ENCODE measurements at places on chromosomes 5 and 9. TPM values are rescaled to one million over a fixed set of nuclear protein-coding genes. Genes with fewer than 3 reads are reported as not detected.

- no peak for ATAC-seq
These were observed 170.7 kb downstream of the HSPA4 start for GRCh38 chr5:133222521-133222920.

- no peak for ATAC-seq
These were observed 2.0 kb upstream of the APBA1 start for GRCh38 chr9:69674112-69674685.

- no peak for ATAC-seq
These were observed 351.5 kb upstream of the KLF4 start for GRCh38 chr9:107841076-107841475.

DNA sequence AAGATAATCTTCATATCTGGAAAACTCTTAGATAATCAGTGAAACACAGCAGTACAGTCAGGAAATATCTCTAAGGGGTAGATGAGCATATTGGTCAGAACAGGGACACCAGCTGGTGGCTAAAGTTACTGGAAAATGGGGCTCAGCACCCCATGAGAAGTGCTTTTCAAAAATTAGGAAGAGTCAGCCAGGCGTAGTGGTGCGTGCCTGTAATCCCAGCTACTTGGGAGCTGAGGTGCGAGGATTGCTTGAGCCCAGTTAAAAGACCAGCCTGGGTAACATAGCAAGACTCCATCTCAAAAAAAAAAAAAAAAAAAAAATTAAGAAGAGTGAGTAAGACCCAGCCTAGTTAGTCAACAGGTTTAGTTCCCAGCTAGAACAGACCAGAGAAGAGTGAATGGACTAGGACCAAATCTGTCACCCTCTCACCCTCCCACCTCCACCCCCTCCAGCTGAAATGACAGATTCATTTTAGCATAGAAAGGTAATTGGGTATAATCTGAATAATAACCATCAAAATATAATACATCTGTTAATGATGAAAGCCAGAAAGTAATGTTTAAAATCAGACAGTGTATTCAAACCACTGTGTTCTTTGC is 120.9 kb downstream of the CDC42SE2 start:
- no peak for ATAC-seq

DNA sequence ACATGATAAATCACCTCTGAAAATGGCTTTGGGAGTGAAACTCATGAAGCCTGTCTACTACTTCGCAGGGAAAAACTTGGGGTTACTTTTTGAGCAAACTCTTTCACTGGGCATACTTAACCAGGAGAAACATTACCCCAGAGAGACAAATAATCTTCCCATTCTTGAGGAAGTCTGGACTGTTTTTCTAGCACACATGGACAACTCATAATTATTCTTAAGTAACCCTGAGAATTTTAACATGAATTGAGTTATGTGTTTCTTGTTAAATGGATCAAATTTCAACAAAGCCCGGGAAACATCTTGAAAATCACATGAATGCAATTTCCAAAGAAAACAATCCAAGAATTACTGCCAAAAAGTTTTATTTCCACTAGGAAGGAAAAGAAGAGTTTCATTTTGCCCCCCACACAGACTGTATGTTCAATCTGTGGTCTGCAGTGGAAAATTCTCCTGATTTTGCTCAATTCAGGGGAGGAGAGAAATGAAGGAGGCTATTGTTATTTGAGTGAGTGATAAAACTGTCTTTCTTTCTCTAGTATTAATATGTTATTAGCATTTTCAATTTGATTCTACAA is 564.8 kb upstream of the CLINT1 start:
- ATAC-seq: no peak

- ATAC-seq: no peak
These were observed 21.9 kb downstream of the HTR4 start for GRCh38 chr5:148632255-148633066.

DNA sequence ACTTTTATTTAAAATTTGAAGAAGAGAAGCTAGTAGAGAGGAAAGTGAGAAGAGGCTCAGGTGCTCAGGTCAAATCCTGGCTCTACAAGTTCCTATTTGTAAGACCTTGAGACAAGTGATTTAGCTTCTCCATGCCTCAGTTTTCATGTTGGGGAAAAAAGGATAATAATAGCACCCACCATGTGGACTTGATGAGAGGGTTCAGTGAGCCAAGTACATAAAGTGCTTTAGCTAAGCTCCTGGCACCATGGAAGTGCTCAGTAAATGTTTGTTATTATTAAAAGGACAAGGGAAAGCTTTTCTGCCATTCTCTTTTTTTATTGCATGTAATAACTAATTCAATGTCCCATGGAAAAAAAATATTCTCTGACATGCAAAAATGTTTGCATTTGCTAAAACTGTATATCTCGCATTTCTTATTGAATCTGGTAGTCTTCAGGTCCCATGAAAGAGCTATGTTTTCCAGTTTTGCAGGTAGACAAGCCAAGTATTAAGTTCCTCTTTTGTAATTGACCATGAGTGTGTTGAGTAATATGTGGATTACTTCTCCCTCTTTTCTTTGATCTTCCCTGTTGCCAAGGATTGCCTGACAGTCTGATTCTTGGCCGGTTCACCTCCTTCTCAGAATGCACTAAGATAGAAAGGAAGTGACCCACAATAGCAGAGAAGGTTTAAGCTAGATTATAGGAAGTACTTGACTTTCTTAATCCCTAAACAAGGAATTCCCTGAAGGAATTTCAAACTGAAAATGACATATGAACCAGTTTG is 45.6 kb upstream of the TRIM32 start:
- peak; percentile 68 for ATAC-seq

DNA sequence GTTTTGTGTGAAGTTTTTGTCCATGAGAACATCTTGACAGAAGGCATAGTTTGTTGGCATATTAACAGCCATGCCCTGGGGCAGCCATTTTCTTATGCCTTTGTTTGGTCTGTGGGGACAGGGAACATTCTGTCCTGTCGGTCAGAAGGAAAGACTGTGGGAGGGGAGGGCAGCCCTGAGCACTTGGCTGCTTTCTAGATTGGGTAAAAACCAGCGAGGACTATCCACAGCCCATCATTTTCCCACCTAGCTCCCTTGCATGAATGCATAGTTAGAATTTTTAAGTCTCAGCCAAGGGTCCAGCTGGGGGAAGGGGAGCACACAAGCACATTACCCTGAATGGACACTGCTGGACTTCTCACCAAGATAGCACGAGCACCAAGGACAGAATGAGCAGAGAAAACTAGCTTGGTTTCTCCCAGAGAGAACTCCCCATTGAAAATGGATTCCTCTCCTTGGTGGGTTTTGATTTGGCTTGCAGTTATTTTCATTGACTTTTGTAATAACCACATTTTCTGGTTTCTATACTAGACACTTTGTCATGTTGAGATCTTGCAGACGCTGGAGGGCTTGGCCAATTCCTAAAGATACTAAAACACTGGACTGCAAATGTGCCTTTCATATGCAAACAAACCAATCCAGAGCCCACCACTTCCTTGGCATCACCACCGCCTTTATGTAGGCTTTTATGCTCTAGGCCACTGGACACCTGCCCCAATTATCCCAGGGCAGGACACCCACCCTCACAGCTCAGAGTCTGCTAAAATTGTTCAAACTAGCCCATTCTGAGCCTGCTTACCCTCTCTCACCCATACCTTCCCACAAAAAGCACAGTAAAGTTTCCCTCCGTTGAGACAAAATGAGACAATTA is 129.9 kb downstream of the BOD1 start:
- peak; percentile 92 for ATAC-seq

DNA sequence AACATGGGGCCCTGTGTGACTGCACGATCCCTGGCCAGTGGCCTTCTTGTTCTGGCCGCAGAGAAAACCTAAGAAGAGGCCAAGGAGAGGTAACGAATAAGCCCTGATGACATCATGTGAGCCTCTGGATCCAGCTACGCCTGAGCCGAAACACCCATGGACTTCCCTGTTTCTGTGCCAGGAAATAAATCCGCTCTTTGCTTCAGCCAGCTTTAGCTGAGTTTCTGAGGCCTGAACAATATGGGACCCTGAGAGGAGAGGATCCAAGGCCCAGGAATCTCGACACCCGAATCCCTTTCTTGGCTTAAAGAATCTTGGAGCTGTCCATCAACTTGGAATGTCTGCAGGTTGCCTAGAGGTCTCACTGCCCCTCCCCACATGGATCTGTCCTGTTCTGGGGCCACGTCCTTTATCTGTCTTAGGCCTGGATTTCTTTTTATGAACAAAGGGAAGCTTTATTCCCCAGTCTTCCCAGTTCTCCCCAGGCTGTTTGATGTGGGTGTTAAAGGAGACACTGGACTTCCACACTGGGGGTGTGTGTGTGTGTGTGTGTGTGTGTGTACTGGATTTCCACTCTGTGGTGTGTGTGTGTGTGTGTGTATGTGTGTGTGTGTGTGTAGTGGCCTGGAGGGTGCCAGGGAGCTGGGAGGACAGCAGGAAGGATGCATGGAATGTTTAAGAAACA is 13.7 kb downstream of the IER5L start:
- ATAC-seq: peak; percentile 68

DNA sequence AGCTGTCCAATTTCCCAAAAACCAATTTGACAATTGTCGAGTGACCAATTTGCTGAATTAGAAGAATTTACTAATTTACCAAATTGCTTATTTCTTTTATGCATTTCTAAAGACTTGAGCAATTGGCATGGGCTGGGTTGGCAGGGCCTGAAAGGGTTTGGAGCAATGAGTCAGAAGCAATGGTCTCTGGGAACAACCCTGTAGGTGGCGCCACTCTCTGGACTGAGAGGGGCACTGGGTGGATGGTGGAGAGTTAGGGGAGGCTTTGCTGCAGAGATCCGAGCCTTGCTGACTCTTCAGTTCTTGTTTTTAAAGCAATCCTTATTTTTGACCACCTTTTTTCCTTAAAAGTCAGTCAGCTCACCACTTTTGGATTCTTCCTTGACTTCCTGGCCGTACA is 71.5 kb upstream of the RPS23 start:
- no peak for ATAC-seq

DNA sequence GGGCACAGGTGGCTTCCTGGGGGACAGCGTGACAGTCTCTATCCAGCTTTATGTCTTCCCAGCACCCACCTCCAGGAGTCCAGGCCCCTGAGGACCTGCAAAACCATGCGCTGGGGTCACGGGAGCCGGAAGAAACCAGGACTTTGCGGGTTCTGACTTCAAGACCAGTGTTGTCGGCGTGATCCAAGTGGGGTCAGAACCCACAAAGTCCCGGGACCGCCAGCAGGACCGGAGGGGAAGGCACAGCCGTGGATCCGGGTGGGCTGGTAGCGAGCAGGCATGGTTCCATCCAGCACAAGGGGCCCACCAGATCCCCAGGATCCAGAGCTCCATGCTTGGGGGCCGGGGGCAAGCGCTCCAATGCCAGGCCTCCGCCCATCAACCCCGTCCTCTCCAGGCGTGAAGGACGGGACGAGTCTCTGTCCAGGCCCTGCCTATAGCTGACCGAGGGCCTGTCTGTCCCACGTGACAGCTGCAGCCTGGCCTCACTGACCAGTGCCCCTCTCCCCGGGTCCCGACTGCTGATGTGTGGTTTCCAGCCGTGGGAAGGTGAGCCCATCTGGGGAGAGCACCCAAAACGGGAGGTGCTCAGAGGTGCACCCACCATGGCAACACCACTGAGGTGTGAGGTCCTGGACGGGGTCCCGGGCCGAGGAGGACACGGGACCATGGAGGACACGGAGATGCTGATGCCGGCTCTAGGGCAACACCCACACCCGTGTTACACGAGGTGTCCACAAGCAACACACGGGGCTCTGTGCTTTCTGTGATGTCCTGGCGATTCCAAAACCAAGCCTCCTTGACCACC is 48.9 kb downstream of the SLC12A7 start:
- no peak for ATAC-seq

GRCh38 chr5:168227973-168228615 is 63.4 kb upstream of the WWC1 start:
- no peak for ATAC-seq

GRCh38 chr5:151097820-151098767 is 17.3 kb upstream of the TNIP1 start:
- no peak for ATAC-seq

GRCh38 chr5:159031513-159031912 is 68.2 kb downstream of the EBF1 start:
- ATAC-seq: no peak

DNA sequence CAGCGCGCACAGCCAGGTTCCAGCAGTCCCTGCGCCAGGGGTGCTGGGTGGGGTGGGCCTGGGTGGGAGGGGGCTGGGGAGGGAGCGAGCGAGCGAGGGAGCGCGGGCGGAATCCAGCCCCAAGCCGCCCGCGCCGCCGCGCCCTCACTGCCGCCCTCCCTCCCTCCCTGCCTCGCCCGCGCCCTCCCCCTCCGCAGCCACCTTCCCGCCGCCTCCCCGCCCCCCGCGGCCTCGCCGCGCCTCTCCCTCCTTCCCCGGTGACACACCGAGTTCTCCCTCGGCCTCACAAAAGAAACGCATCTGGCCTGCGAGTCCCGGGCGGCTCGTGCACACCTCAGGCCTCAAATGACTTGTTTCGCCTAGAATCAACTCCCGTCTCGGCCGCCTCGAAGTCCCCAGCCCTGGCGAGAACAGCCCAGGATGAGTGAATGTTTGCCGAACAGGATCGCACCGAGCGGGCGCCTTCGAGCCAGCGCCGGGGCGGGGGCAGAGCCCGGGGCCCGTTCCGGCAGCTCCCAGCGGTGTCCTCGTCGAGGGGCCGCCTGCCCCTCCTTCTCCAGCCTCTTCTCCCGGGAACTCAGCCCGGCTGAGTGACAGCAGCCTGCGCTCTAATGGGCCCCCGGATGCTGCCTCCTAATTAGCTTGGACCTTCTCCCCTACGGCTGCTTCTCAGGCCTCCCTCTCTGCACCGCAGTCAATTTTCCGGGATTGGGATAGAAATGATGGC is 371 bp upstream of the PITX1 start:
- peak; percentile 75 for ATAC-seq

DNA sequence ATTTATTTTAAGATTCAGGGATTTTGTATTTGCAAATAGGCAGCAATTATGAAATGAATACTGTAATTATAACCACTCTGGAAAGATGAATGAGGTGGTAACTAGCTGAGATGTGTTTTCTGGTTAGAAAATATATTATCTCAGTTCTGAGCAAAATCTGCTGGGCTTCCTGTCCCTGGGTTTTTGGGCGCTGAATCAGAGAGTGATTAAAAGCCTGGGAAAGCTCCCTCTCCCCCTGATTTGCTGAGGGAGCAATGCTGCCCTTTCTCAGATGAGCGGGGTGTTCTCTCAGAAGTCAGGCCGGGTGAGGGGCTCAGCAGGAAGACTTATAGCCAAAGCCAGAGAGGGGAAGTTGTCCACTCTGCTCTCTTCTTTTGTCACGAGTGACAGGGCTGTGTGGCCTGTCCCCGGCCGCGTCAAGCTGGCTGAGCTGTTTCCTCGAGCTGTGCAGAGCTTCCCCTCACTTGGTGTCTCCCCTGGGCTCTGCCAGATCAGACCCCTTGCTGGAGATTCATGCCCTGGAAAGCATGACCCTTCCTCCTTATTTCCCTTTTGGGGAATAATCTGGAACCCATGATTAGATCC is 39.8 kb upstream of the PITX1 start:
- ATAC-seq: no peak

GRCh38 chr5:68994645-68995044 is 99.2 kb upstream of the SLC30A5 start:
- ATAC-seq: no peak

- ATAC-seq: peak; percentile 7
These were observed 21.9 kb downstream of the CSF2 start for GRCh38 chr5:132095424-132095972.

- no peak for ATAC-seq
These were observed 27.1 kb downstream of the UBE2QL1 start for GRCh38 chr5:6475626-6476312.

GRCh38 chr5:88557881-88558280 is 289.2 kb upstream of the TMEM161B start:
- ATAC-seq: no peak

The SHROOM1 gene
- 5.8 TPM for total RNA-seq

The STK10 gene
- 18.2 TPM for total RNA-seq

The DMRT2 gene
- 0.58 TPM for total RNA-seq

The UNC5A gene
- total RNA-seq: 0.27 TPM

The PLEKHG4B gene
- total RNA-seq: not detected

The BAAT gene
- 0.25 TPM for total RNA-seq

The SLC35D2 gene
- total RNA-seq: 33.8 TPM

The UNC13B gene
- total RNA-seq: 29.6 TPM

The FRMD3 gene
- total RNA-seq: 6.8 TPM

Measured in gastroesophageal sphincter (tissue), 4 donors.